ENCODE measurements at places on chromosomes 1 and 21. TPM values are rescaled to one million over a fixed set of nuclear protein-coding genes. Genes with fewer than 3 reads are reported as not detected.

TFAP2E gene
- 0.21 TPM for total RNA-seq

CSF1 gene
- total RNA-seq = 12.9 TPM

- no peak for DNase-seq
Measured at GRCh38 chr1:116540088-116540487, 30.7 kb downstream of the CD58 start.

GRCh38 chr21:26087223-26087918 lies 83.2 kb downstream of the APP start:
- DNase-seq = no peak

FALEC gene
- not detected for total RNA-seq

DNA sequence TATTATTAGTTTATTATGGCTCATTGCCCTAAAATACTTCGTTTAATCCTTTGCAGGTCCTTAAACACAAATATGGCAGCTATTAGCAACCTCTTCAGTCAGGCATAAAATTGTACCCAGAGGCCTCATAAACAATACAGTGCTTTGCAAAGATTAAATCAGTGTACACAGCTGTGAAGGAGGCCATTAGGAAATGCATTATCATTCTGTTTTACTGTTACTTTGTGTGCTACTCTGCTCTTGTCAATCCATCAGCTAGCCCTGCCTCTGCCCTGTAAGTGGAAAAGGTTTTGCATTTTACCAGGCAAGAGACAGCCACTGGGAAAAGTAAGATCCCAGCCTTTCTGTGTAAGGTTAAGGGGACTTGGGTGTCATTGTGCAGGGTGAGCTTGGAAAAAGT lies 415.7 kb upstream of the DAB1 start:
- no peak for DNase-seq

DNA sequence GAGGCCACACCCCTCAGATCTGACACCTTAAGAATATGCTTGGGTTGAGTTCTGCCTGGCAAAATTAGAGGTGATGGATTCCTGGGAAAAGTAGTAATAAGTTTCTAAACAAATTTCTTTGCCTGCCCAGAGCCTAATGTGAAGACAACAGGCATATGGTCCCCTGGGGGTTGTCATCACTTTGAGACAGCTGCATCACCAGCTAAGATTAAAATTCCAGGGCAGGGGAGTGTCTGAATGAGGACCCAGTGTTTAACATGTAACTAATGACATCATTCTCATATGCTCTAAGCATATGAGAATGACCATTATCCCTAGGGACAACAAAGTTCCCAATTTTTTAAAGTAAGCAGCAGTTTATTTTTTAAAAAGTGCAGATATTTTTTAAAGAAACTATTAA lies 432.2 kb downstream of the PCP4 start:
- no peak for DNase-seq

PTCH2 gene
- 0.11 TPM for total RNA-seq

S100A12 gene
- not detected for total RNA-seq

SPAG17 gene
- not detected for total RNA-seq

ST6GALNAC3 gene
- total RNA-seq = 6.2 TPM

DNA sequence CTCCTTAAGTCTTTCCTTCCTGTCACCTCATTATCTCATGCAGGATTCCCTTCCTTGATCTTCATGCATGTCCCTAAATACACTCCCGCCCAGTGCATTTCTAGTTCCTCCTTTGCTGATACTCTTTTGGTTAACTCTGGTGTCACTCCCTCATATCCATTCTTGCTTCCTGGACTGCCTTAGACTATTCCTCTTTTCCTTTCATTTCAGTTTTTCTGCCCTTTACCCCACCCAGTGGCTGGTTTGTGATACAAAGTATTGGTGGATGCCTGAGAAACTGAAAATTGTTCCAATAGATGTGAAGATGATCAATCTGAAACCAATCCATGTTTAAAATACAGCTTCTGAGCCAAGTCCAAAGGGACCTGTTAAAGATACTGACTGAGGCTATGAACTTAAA lies 553.8 kb upstream of the CAMK1G start:
- no peak for DNase-seq

DNA sequence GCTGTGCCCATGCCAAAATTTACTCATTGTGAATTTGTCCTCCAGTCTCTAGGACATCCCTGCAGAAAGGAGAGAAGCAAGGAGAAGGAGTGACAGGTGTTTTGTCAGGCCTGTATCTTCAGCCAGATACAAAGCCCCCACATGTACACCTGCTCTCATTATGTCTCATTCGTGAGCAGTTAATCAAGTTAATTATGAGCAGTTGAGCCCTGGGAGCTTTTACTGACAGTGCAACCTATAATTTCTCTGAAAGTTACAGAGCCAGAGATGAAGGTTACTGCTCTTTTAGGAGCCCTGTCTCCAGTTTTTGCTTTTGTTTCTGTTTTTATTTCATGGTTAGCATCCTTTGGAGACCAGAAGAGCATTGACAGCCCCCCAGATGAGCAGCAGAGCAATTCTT lies 5.0 kb upstream of the ILDR2 start:
- no peak for DNase-seq

DPH5 gene
- total RNA-seq = 70.4 TPM

DNA sequence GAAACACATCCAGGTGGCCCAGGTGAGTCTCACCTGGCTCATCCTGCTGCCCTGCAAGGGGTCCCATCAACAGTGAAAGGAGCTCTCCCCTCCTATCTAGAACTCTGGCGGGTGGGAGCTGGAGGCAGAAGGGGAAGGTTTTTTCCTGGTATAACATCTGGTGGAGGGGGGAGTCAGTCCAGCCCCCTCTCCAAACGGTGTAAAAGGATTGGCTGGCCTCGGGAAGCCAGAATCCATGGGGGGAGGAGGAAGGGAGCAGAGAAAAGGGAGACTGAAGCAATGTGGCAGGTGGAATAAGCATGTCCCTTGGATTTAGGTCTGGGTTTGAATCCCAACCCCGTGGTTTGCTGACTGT lies 1.2 kb upstream of the CAMK2N1 start:
- DNase-seq = no peak

CSMD2 gene
- total RNA-seq = 3.8 TPM

GRCh38 chr1:77888081-77888780 lies at the start of gene NEXN:
Gene NEXN, plus strand, starts transcription at chr1:77888624. Its CDS starts 27,483 bp downstream, at chr1:77916107.
- peak; percentile 85 for DNase-seq

DNA sequence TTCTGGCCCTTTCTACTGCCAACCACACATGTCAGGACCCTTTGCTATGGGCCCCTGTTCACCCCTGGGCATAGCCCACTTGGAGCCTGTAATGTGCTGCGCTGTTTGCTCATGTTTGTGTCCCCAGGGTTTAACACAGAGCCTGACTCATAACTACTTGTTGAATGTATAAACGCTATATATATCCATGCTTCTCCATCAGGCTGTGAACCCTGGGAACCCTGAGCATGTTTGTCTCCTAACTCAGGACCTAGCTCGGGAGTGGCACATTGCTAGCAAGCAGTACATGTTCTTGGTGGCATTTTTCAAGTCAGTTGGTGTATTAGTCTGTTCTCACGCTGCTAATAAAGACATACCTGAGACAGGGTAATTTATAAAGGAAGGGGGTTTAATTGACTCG lies 8.0 kb downstream of the OLFML3 start:
- no peak for DNase-seq

CENPL gene
- 50.7 TPM for total RNA-seq

- no peak for DNase-seq
Measured at GRCh38 chr1:108119500-108119899, 80.6 kb downstream of the SLC25A24 start.

LCA5L gene
- 6.0 TPM for total RNA-seq

- DNase-seq = no peak
Measured at GRCh38 chr1:212119397-212119837, 83.9 kb downstream of the DTL start.

DNA sequence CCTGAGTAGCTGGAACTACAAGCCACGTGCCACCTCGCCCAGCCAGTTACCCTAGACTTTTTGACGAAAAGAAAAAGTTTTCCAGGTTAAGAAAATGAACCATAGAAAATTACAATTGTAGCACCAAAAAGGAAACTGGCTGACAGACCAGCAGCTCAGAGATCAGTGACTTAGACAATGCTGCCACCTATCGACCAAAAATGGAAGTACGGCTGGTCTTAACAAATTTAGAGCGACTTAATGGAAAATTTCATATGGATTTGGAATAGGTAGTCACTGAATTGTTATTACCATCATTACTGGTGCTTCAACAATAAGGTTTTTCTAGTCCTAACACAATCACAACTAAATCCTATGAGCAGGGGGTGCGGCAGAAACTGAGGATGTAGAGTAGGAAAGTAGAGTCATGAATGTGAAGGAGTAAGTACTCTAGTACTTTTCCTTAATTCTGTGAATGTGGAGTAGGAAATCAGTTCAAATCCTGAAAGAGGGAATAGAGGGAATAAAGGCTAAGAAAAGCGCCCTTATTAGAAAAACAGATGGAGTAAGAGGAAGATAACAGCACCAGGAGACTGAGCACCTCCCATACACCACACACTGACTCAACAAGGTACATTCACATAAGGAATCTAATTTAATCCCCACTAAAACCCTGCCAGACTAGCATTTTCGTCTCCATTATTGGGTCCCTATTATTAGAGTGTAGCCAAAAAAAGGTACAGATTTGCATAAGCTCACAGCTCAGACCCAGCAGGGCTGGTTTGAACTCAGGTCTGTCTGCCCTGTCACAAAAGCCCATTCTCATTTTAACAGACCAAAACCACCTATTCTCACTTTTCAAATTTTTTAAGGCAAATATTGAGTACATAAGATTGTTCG lies 37.9 kb upstream of the MGST3 start:
- peak; percentile 70 for DNase-seq

DNA sequence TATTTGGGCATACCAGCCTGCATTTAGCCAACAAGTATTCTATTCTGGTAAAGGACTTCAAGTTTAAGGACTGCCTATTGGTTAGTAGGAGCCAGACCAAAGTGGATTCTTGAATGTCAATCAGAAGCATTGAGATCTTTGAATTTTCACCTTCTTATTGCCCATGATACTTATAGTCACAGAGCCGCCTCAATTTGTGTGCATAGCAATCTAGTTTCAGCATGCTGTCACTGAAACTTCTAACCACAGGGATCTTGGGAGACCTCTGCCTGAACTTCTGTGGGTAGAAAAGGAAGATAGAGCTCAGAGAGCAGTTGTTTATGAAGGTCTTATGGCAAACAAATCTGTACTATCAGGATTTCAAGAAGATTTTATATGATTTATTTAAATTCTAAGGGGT lies 501.4 kb upstream of the USP24 start:
- DNase-seq = no peak

DNA sequence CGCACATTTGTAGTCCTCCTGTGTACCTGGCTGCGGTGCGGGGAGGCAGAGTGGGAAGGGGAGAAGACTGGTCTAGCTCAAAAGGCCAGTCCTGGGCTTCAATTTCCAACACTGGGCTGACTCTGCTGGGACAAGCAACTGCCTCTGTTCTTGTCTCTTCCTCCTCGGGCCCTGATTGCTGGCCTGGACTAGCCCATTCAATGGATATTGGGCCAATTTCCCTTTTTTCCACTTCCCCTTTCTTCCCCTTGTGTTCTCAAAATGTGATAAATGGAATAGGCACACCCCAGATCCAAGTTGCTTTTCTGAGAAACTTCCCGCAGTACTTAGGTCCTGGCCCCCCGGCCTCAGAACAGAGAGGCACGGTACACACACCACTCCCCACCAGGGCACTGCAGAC lies 48.2 kb downstream of the SPSB1 start:
- no peak for DNase-seq

DNA sequence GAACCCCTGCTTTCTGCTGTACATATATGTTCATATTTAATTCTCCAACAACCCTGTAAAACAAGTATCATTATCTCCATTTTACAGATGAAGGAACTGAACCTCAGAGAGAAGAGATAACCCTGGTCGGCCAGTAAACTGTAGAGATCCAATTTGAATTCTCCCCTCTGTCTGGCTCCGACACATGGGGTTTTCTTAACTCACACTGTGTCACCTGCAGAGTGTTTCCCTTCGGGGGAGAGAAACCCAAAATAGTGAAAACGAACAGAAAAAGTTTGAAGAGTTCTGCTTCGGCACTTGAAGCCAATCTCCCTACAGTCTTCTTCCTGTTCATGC lies 17.4 kb upstream of the BCAR3 start:
- DNase-seq = no peak

- no peak for DNase-seq
Measured at GRCh38 chr21:16455526-16455925, 725.7 kb downstream of the USP25 start.

DNA sequence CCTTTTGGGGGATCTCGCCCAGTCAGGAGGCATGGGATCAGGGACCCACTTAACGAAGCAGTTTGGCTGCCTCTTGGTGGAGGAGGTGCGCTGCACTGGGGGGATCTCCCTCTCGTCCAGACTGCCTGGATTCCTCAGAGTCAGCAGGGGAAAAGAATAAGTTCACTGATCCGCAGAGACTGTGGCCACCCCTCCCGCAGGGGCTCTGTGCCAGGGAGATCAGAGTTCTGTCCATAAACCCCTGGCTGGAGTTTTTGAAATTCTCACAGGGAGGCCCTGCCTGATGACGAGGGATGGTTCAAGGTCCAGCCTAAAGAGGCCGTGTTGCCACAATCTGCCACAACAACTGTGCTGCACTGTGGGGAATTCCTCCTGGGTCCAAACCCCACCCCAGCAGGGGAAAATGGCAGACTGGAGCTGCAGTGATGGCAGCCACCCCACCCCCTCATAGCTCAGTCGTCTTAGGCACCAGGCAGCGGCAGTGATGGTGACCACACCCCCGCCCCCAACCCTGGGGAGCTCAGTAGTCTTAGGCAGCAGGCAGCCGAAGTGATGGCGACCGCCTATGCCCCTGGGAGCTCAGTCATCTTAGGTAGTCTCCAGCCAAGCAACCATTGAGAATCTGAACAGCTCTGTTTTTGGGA lies 273.8 kb upstream of the USP25 start:
- no peak for DNase-seq

PPIE gene
- 49.2 TPM for total RNA-seq

ATF3 gene
- 37.4 TPM for total RNA-seq

DNA sequence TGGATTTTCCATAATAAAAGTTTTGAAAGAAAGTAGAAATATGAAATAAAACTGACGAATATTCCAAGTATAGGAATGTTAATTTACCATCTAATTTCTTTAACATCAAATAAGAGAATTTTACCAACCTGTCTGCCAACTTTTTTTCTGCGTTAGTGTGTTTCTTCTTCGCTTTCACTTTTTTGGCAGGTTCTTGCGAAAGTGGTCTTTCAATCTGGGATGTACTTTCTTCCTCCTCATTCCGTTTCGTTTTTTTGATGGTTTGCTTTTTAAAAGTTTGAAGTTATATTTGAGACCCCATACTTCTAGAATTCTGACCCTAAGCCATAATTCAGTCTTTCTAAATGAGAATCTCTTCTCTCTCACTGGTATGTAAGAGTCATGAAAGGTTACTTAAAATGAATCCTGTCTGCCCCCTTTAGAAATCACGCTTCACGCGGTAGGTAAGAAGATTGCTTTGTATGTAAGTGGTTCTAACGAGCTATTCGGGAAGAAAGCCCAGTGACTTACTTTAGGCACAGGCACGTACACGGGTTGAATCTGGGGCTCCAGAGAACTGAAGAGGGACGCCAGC lies 580 bp downstream of the RBM34 start:
- DNase-seq = no peak

DNA sequence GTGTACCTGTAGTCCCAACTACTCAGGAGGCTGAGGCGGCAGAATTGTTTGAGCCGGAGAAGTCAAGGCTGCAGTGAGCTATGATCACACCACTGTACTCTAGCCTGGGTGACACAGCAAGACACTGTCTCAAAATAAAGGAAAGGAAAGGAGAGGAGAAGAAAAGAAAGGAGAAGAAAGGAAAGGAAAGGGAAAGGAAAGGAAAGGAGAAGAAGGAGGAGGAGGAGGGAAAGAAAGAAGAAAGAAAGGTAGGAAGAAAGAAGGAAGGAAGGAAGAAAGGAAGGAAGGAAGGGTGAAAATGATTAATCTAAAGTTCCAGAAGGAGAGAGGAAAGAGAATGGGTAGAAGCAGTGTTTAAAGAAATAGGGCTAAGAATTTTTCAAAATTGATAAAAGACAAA lies 12.2 kb downstream of the SPOCD1 start:
- no peak for DNase-seq

GRCh38 chr1:175095978-175096607 lies 28.5 kb downstream of the TNN start:
- no peak for DNase-seq
